ENCODE measurements at places on chromosomes 3 and 15.

DNA sequence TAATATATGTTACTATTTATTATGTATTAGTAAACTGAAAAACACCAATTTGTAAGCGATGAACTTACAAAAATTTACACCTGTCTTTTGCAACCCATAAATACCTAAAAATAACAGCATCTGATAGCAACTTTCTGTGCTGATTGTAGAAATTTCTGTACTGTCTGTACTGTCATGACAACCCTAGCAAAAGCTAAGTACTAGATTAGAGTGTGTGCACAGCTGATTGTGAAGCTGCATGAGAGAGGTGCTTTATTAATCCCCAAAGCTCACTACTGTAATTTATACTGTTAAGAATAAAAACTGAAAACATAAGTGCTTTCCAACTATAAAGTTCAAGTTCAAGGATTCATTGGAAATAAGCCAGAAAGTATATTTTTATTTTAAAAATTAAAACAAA is 815 bp downstream of the BCL2A1 start:
- DNase-seq: no peak

- peak; percentile 2 for DNase-seq
Measured at GRCh38 chr15:77944002-77944867, 133.3 kb downstream of the TBC1D2B start.

- no peak for DNase-seq
Measured at GRCh38 chr15:61780278-61780980, 279.8 kb downstream of the VPS13C start.

- no peak for DNase-seq
Measured at GRCh38 chr15:72472992-72473610, 1.0 kb upstream of the ARIH1 start.

- no peak for DNase-seq
Measured at GRCh38 chr3:57872606-57873005, 116.5 kb downstream of the SLMAP start.

DNA sequence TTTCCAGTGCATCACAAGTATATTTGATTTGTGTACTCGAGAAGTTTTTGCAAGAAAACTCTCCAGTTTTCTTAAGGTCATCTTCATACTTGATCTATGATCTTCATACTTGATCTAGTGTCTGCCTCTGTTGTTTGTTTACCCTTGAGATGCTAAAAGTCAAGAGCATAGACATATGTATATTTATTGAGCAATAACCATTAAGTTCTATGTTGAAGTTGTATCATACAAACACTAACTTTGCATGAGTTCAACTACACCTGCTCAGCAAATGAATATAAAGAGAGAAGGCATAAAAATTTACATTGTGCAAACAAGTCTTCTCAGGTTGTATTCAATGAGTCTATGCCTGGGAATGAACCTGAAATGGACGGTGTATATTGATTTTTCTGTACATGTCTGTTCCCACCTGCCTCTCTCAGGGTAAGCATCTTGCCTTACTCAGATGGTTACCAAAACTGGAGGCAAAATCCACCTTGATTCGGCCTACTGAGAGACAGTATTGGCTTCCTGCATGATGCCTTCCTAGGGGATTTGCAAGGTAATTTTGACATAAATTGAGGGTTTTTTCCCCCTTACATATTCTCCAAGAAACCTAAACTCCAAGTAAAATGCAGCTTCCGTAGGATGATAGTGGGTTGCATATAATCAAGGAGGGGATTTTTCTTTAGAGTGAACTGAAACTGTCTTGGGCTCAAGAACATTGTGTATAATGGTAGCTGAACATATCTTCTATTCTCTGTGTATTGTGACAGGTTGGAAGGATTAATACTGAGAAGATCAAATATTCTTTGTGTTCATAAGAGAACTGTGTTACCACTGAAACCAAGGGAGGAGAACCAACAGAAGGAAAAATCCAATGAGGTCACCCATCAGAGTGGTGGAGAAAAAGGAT is 110.4 kb downstream of the FILIP1L start:
- DNase-seq: no peak

DNA sequence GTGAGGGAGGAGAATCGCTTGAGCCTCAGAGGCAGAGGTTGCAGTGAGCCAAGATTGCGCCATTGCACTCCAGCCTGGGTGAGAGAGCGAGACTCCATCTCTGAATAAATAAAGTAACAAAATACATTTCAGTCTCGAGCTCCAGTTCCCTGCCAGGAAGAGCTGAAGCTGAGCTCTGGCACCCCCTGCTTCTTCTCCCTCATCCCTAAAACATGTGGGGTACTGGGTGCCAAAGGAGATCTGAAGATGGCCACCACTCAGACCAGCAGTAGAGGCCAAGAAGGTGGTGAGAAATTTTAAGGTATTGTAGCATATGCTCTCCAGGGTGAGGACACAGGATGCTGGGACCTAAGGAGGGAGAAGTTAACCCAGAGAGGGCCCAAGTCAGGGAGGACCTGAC is 75.0 kb upstream of the CGNL1 start:
- no peak for DNase-seq

DNA sequence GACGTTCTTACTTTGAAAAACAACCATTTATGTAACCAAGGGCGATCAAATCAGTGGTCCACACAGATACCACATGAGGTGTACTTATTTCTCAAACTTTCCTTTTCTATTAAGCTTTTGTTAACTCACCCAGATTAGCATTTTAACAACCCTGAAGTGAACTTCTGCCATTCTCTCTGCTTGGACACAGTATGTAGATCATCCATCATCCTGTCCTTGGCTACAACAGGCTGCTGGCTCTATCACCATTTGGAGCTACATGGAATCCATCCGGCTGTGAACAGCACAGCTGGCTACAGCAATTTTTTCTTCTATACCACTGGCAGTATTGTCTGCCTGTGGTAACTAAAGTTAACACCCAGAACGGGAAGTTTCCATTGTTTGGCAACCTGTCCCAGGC is 4.4 kb downstream of the SEMA6D start:
- DNase-seq: no peak

- no peak for DNase-seq
Measured at GRCh38 chr3:48919215-48920138, 835 bp downstream of the ARIH2 start.

GRCh38 chr3:171295484-171296373 is 164.5 kb downstream of the TNIK start:
- no peak for DNase-seq

DNA sequence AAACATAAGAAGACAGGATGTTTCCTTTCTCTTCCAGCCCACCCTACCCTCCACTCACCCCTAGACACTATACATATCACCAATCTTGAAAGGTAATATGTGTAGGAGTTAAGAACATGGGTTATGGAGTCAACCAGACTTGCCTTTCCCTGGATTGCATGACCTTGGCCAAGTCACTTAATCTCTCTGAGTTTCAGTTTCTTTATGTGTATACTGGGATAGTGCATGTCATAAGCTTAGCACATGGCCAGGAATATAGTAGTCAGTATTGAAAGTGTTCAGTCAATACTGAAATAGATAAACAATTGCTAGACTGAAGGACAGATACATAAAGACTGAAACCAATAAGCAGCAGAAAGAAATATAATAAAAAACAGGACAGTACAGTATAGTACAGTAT is 283.2 kb upstream of the STT3B start:
- DNase-seq: no peak

GRCh38 chr3:113174304-113174703 is 37.1 kb upstream of the BOC start:
- no peak for DNase-seq

DNA sequence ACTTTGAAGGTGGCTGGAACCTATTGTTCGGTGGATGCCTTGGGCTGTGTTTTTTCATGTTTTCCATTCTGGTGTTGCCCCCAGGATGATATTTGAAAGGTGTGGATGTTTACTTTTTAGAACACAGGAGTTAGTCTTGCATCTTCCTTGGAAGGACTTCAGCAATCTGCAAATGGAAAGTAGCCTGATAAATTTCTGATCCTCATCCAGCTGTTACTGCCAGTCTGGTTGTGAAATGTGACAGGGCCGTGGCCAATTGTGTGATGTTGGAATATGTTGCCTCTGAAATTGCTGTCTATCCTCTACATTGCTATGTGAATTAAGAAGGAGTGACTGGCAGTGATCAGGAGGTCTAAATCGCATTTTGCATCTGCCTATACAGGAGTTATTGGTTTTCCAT is 382.5 kb upstream of the C2CD4B start:
- no peak for DNase-seq

GRCh38 chr3:31145062-31145461 is 250.6 kb upstream of the GADL1 start:
- no peak for DNase-seq

- no peak for DNase-seq
Measured at GRCh38 chr15:68277131-68277602, 378 bp upstream of the FEM1B start.

DNA sequence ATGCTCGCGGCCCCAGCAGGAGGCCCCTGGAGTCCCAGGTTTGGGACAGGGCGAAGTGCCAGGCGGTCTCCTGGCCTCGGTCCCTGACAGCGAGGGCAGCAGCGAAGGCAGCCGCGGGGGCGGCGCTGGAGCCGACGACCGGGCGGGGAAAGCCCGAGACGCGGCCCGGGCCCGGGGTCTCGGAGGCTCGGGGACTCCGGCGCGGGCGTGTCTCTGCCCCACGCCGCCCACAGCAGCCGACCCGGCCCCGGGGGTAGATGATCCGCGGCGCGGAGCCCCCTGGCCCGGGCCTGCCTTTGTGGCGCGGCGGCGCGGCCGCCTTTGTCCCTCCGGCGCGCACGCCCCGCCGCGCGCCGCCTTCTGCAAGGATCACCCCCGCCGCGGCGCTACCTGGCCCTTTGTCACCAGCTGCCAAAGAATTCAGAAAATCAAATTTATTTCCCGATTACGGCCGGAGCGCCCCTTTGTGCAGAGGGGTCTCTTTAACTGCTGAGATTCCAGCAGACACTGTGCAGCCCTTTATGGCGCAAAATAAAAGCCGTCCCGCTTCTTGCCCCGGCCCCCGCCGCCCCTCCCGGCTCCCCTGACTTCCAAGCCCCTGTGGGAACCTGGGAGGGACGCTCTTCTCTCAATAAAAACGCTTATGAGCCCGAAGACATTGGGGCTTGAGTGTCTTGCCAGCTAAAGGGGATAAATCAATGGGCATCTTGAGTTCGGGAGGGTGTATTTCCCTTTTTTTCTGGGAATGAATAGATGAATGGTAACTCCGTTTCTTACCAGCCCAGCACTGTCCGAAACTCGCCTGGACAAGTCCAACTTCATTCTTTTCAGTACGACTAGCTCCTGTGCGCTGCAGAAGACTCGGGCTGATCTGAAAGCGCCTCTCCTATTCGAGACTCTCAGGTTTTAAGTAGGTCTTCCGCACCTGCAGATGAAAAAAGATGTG is 68.4 kb downstream of the HES1 start:
- no peak for DNase-seq

DNA sequence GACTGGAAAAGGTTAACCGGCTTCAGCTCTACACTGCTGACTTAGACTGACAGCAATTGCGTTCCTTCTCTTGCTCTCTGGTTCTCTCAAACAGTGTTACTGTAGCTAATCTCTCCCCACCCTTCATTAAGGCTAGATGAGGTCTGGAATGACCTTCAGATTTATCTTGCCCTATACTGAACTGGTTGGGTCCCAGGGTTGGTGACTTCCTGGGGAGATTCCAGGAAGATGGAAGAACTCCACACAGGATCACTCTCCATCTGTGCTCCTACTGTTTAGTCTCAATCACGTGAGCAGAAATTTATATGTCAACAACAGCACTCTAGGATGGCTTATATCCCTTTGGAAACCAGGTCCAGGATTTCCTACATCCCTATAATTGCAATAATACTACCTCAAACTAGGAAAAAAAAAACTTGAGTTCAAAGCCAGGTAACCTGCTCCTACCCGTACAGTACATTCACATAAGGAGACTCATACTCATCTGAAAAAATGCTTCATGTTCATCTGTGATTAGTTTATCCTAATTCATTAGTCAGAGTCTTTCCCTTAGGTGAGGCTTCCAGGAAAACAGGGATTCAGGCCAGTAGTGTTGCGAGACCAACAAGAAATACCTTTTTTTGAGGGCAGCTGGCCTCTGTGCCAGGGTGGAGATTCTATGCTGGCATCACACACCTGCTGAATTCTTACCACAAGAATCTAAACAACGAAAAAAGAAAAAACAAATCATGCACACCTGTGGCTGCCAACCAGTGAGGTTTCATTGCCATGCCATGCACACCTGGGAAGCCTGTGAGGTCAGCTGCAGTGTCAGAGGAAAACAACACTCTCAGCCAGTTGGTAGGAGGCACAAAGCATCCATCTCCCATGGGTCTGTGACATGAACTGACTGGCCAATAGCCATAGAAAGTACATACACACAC is 297.3 kb downstream of the MECOM start:
- DNase-seq: no peak

- no peak for DNase-seq
Measured at GRCh38 chr3:144296808-144297207, 325.2 kb downstream of the DIPK2A start.

- no peak for DNase-seq
Measured at GRCh38 chr3:131973731-131974130, 61.1 kb downstream of the CPNE4 start.
